ENCODE measurements at places on chromosomes 7 and 10.
A peak's percentile ranks its signal among the peaks of the same experiment; 100 is the strongest.

GRCh38 chr10:6917125-6917524 lies 337.0 kb upstream of the PRKCQ start:
- DNase-seq: no peak

DNA sequence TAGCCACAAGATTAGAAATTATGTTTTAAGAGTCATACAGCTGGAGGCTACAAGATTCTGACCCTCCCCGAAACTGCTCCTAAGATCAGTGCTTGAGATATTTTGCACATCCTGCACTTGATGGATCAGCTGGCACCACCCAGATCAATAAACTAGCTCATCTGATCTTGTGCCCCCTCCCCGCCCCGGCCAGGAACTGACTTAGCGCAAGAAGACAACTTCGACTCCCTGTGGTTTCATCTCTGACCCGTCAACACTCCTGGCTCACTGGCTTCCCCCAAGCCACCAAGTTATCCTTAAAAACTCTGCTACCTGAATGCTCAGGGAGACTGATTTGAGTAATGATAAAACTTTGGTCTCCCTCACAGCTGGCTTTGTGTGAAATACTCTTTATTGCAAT lies 73.5 kb upstream of the NPSR1 start:
- DNase-seq: no peak

DNA sequence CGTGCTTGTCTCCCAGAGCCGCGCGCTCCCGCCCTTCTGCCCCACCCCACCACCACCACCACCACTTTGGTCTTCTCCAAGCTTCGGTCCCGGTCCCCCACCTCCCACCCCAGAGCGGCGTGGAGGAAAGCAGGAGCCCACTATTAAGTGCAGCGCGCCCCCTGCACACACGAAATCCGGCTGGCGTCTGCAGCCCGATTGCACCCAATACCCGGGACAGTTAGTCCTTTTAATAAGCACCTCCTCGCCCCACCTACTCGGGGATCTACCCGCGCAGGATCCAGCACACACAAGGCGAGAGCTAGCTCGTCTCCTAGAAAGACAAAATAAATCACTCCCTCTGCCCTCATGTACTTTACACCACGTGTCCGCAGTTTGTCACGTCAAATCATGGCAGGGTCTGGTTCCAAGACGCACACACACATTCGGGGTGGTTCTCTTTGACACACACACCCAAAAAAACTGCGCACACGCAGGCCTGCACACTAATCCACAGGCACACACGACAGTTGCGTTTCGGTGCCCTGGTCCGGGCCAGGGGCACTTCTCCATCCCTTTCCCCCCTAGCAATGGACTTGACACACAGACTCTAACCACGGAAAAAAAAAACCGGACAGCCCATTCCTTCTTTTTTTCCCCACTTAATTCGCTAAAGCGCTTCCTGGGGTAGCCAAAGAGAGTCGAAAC lies 1.6 kb downstream of the SFMBT2 start:
- peak; percentile 76 for DNase-seq

GRCh38 chr10:128866551-128866950 lies 600.5 kb upstream of the MGMT start:
- DNase-seq: no peak

GRCh38 chr7:10079572-10079971 lies 894.1 kb upstream of the PHF14 start:
- DNase-seq: no peak

- no peak for DNase-seq
Observed at GRCh38 chr10:80146918-80147317, 14.4 kb downstream of the PLAC9 start.

GRCh38 chr10:24894309-24894708 lies 58.1 kb downstream of the PRTFDC1 start:
- DNase-seq: peak; percentile 7

GRCh38 chr7:87328281-87328680 lies 17.2 kb upstream of the CROT start:
- DNase-seq: no peak

- no peak for DNase-seq
Observed at GRCh38 chr7:80142853-80143580, 8.4 kb downstream of the GNAI1 start.

DNA sequence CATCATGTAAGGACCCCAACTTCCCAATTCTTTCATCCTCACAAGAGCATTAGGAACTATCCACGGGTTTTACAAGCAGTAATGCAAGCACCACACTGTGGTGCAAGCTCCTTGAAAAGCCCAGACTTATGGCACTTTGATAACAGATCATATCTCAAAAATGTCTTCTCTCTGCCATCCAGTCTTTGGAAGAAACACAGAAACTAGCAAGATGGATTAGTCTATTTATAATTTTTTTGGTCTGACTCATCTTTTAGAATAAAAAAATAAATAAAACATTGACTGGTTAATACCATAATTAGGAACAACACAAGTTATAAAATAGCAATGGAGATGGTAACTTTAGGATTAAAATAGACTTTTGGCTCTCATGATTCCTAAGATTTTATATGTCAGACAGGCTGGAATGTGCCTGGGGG lies 49.0 kb upstream of the CALD1 start:
- DNase-seq: no peak

GRCh38 chr10:53325066-53325465 lies 552.5 kb upstream of the MBL2 start:
- DNase-seq: no peak

DNA sequence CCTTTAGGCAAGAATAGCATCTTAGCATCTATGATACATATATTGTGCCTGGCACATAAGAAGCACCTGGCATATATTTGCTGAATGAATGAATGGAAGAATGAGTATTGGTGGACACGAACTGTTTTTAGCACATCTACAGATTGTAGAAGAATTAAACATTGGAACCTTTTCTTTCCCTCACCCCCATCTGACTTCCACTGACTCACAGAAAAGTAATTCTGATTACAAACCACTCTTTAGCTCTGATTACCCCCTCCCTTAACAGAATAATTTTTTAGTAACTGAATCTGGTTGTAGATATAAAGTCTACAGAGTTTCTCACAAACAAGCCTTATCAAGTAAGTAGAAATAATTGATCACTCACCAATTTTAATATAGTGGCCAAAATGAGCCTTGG lies 31.9 kb downstream of the SLC26A4 start:
- no peak for DNase-seq

- peak; percentile 90 for DNase-seq
Observed at GRCh38 chr10:121753726-121754476, 155.7 kb upstream of the FGFR2 start.

DNA sequence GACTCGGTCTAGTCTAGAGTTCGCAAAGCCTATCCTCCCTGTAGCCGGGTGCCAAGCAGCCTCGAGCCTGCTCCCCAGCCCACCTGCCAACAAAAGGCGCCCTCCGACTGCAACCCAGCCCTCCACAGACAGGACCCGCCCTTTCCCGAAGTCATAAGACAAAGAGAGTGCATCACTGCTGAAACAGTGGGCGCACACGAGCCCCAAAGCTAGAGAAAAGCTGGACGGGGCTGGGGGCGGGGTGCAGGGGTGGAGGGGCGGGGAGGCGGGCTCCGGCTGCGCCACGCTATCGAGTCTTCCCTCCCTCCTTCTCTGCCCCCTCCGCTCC lies 622 bp upstream of the COL1A2 start:
- DNase-seq: no peak

DNA sequence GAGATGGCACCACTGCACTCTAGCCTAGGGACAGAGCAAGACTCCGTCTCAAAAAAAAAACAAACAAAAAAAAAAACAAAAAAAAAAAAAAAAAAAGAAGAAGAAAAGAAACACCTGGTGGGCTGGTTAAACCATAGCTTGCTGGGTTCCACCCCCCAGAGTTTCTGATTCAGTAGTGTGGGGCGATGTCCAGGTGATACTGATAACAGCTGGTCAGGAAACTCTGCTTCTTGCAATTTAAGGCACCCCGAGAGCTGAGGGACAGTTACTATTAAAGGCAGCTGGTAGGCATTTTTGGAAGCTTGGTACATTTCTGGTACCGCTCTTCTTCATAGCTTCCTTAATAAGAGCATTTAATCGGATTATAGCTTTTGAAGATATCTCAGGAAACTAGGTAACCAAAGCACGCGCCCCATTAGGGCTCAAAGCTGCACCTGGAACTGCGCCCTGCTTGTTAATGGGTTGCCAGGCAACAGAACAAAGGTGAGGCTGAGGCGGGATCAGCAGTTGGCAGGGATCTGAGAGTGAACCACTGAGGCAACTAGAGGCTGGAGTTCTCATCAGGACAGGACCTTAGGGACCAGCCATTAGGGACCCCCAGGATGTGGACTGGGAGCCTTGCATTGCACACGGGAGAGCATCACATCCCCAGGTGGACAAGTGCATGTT lies 6.5 kb upstream of the SDK1 start:
- no peak for DNase-seq

DNA sequence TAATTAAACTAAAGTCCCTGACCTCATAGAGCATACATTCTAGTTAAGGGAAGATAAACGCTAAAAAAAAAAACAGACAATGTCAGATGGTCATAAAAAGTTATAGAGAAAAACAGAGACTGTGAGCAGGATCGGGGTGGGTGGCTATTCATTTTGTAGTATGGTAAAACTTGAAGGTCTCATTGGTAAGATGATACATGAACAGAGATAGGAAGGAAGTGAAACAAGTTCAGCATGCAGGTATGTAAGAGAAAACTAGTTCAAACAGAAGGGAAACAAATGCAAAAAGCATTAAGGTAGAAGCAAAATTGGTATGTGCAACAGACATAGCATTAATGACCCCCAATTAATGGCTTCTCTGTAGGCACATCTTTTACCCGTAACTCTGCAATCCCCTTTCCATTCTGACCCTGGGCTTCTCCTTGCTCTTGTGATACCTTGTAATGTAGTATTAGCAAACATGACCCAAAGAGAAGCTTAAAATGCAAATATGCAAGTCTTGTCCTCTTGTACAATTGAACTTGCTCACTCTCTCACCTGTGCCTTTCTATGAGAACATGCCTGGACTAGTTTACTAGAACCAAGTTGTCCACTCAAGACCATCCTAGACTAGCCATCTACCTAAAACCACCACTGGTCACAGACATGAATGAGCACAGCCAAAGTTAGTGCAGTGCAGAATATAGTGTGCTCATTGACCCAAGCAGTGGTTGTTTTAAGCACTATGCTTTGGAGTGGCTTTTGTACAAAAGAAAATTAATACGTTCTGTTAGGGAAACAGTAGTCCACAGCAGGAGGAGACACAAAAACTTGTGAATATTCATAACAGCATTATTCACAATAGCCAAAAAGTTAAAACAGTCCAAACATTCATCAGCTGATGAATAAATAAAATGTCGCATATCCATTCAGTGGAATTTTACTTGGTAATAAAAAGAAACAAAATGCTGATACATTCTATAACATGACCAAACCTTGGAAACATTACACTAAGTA lies 57.0 kb downstream of the BRAF start:
- DNase-seq: no peak

- DNase-seq: no peak
Observed at GRCh38 chr10:14727465-14727864, 47.2 kb downstream of the FAM107B start.

- DNase-seq: no peak
Observed at GRCh38 chr7:78673272-78673671, 780.2 kb downstream of the MAGI2 start.

GRCh38 chr10:89129911-89130310 lies 77.2 kb downstream of the CH25H start:
- DNase-seq: no peak

DNA sequence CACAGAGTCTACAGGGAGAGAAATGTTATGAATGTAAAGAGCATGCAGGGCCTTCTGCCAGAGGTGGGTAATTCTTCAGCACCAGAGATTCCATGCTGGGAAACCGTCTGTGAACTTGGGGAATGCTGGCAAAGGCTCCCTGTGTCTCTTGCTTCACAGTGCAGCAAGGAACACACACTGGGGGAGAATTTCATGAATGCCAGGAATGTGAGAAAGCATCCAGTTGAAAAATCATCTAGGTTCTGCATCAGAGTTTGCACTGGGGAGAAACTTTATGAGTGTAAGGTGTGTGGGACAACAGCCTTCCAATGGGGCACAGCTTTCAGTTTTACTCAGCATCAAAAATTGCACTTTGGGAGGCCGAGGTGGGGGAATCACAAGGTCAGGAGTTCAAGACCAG lies 224.3 kb upstream of the IGFBP3 start:
- DNase-seq: no peak

GRCh38 chr7:37016064-37016878 lies 292.0 kb upstream of the AOAH start:
- DNase-seq: no peak

- peak; percentile 18 for DNase-seq
Observed at GRCh38 chr10:71746344-71747037, 26.8 kb downstream of the VSIR start.

DNA sequence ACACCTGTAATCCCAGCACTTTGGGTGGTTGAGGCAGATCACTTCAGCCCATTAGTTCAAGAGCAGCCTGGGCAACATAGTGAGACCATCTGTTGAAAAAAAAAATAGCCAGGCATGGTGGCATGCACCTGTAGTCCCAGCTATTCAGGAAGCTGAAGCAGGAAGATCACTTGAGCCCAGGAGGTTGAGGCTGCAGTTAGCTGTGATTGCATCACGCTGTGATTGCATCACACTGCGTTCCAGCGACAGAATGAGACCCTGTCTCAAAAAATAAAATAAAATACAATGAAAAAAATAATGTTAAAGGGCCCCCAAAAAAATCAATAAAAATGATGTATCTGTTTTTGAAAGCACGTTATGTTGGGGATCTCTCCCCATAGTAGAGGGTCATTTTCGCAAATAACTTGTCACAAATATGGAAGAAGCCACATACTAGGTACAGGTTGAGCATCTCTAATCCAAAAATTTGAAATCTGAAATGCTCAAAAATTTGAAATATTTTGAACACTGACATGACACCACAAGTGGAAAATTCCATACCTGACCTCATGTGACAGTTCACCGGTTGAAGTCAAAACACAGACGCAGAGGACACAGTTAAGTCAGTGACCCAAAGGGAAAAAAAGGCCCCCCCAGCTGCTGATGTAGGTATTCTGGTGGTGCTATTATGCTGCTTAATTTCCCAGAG lies 9.5 kb downstream of the CISD1 start:
- DNase-seq: no peak

DNA sequence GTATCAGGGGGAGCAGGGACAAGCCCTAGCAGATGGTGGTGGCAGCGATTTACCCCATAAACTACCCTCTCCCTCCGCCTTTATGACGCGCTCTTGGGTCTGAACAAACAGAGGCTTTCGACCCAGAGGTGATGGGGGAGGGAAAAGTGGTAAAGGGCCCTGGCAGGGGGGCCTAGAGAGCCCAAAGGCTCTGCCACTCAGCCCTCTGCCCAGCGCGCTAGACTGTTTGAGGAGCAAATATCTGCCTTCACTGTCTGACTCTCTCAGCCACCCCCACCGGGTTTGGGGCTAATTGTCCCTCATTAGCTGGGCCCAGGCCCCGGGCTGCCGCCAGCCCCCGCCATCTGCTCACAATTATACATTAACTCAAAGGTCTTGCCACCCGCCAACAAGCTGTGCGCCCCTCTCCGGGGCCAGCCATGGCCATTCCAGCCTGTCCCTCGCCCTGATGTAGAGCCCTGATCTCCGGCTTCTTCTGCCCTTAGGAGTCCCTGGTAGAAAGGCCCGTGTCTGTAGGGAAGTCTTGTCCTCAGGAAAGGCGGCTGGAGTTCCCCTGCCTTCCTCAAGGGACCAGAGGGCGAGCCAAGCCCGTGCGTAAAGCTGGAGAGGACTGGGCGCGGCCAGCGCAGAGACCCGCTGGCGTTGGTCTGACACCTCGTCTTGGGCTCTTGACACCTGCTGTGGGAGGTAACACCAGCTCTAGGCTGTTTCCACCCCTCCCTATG lies 1.9 kb upstream of the PAX4 start:
- DNase-seq: no peak

- DNase-seq: no peak
Observed at GRCh38 chr10:61215246-61215645, 237.9 kb downstream of the TMEM26 start.

Measured in activated CD4-positive, alpha-beta T cell treated with anti-CD3 and anti-CD28 coated beads, Interleukin-10, Interleukin-2, amounts not matched to agents 100 ng/mL and 50 ng/mL, durations not matched to agents 16 hours and 8 hours (primary cell).